ENCODE measurements at places on chromosomes 11 and 22. TPM values are rescaled to one million over a fixed set of nuclear protein-coding genes. Genes with fewer than 3 reads are reported as not detected.

ANGPTL5 gene
- not detected for total RNA-seq

HOATZ gene
- not detected for total RNA-seq

DNA sequence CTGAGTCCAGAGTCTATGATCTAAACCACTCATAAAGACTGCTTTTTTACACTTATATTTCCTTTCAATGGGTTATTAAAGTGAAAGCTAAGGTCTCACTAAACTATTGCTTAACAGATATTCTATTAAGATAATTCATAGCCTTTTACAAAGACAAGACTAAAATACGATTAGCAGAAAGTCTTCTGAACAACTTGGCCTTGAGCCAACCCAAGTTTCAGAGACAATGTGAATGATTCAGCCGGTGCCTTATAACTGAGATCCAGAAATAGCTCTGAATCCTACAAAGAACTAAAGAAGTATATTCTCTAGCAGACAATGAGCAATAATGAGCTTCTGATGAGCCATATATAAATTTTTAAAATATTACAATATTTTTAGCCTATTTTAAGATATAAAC, 41.5 kb upstream of the CARD18 start:
- no peaks in the 10 kb centered on the region for H3K4me1 ChIP-seq
- no peaks in the 10 kb centered on the region for H3K27me3 ChIP-seq
- no peak overlapping the region for H3K4me3 ChIP-seq
- no peak for DNase-seq
- no peak overlapping the region for H3K27ac ChIP-seq

GRCh38 chr11:35182317-35182939, 43.5 kb downstream of the CD44 start:
- no peaks in the 10 kb centered on the region for H3K27me3 ChIP-seq
- no peak for DNase-seq
- no peak overlapping the region for H3K27ac ChIP-seq

- no peaks in the 10 kb centered on the region for H3K27me3 ChIP-seq
- no peak for DNase-seq
- no peak overlapping the region for H3K27ac ChIP-seq
- H3K36me3 ChIP-seq = peaks cover 15% of the 10 kb centered on the region
Measured at GRCh38 chr22:31230155-31230870, 18.2 kb downstream of the LIMK2 start.

DNA sequence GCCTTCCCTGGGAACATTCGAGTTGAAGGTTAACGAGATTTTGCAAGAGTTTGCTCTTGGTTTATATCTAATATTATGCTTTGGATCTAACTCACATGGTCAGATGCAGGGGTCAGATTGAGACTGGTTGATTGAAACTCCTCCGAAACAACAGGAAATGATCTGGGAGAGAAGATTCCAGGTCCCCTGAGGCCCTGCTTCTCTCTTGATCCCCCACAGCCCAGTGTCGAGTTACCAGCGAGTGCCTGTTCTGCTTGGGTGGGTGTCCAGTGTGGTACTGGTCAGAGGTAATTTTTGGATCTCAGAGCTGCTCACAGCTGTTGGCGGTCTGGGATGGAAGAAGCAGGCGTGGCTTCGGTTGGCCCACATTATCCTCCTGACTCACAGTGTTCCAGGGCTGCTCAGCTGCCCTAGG, 9.2 kb downstream of the FBLN1 start:
- peaks cover 15% of the 10 kb centered on the region for H3K4me1 ChIP-seq
- H3K27ac ChIP-seq = 0 out of 2 replicates have a peak overlapping the region, but pooled peaks have one; percentile 21
- H3K36me3 ChIP-seq = no peaks in the 10 kb centered on the region
- no peak overlapping the region for H3K4me3 ChIP-seq
- no peaks in the 10 kb centered on the region for H3K27me3 ChIP-seq
